ENCODE measurements at places on chromosomes 6 and 20. TPM values are rescaled to one million over a fixed set of nuclear protein-coding genes. Genes with fewer than 3 reads are reported as not detected.

DNA sequence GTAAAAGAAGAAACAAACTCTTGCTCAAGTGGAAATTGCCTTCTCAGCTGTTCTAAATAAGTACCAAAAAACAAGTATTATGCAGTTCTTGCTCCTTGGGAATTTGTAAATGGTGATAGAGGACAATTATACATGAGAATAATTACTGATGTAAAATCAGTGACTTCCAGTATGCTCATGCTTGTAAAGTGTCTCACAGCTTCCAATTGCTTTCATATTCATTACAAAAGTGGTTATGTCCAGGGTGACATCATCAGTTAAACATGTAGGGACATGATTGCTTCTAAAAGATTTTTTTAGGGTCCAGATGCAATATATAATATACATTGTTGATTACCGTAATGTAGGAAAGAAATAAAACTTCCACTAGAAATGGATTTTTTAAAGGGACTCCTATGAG lies 122.8 kb upstream of the B3GAT2 start:
- DNase-seq = no peak

Gene ANKEF1
- 4.2 TPM for total RNA-seq

- no peak for DNase-seq
These were observed 57.2 kb upstream of the SOX4 start for GRCh38 chr6:21536280-21536766.

- no peak for DNase-seq
These were observed 97.4 kb upstream of the ELOVL5 start for GRCh38 chr6:53446151-53446550.

- no peak for DNase-seq
These were observed 45.5 kb upstream of the SUPT3H start for GRCh38 chr6:45423111-45423823.

DNA sequence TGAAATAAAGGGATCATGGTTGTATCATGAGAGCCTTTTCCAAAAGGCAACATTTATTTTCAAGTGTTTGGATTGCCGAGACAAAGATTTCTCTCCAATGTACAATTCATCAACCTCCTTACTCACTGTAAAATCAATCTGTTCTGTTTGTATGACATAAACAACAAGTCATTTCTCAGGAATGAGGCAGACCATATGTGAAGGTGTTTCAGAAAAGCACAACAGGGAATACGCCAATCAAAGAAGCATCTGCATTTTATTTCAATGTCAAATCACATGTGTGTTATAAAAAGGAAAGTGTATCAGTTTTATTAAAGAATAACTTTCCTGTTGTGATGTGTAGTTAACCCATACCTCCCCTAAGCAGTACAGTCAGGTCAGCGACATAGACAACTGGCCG lies 653.7 kb downstream of the TFAP2A start:
- DNase-seq = no peak

Gene CFB
- 9.6 TPM for total RNA-seq

DNA sequence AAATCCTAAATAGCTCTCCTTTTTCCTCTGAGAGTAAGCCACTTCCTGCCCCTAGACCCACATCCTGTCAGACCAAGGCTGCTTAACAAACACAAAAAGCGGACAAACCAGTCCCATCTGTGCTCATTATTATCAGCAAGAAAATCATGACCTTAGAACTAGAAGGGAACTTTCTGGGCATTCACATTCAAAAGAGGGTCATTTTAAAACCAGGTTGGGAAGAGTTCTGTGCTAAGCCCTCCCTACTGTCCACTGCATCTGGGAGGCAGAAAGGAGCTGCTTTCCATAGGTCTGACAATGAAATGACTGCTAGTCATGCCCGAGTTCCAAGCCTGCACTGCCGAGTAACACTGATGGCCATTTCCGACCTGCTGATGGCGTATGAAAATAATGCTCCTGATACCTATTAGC lies 15.4 kb downstream of the EZR start:
- no peak for DNase-seq

DNA sequence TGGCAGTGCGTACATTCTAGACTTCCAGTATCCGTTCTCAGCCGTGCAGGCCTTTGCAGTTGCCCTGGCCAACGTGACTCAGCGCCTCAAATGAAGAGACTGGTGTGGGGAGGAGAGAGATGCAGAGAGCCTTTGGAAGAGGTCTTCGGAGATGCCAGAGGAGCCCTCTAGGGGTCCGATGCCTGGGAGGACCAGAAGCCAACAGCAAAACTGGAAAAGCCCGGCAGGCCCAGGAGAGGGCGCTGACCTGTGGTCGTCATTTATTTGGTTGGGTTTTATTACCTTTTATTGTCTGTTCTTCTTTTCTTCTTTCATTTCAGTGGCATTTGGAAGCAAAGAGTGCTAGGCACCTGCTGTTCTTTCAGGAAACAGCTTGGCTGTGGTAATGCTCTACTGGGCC lies 53.3 kb upstream of the TMEM181 start:
- DNase-seq = no peak

DNA sequence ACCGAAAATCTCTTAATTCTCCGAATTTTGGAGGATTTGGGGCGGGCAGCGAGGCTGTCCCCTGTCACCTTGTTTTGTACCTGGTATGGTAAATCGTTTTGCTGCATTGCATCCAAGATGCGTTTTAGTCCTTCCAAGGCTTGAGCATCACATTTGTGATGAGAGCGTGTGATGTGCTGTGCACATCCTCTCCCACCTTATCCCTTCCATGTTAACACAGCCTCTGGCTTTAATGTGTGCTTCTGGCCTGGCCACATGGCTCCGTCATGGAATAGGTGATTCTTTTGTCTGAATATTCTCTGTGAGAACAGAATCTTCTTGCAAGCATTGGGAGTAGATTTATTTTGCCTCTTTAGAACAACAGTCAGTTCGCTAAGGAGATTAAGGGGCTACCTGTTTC lies 763 bp downstream of the TMEM14A start:
- no peak for DNase-seq

GRCh38 chr6:152155792-152156191 lies 348.3 kb downstream of the ESR1 start:
- no peak for DNase-seq

GRCh38 chr6:100230953-100231316 lies 233.8 kb downstream of the SIM1 start:
- DNase-seq = no peak

Gene CD93
- 45.4 TPM for total RNA-seq

- DNase-seq = no peak
These were observed 46.1 kb upstream of the JAG1 start for GRCh38 chr20:10719740-10720385.

GRCh38 chr6:43937236-43938177 lies 167.5 kb downstream of the VEGFA start:
- no peak for DNase-seq

DNA sequence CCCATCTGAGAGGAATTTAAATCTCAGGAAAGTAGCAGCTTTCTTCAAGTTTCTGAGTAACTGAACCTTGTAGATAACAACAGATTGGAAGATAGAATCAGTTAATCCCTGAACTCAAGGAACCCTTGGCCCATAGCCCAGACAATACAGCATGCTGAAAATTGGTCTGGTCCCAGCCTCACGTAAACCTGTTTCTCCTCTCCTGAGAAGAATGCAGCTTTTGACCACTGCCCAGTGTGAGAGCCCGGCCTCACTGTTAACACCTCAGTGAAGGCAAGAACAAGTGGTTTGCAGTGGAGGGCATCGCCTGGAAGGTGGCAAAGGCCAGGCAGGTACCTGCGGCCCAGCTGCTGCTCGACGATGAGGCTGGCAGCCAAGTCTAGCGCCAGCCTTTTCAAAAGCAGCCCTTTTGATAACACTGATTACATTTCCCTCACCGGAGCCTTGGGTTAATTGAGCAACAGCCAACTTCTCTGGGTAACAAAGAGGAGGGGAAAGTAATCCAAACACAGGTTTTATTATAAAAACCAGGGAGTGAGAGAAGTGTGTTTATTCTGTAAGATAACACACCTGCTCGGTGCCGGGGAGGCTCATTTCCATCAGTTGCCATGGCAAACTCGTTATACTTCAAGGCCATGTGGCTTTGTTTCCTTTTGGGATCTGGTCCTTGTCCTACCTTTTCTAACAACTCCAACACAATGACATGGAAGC lies 54.0 kb downstream of the TRAF3IP2 start:
- DNase-seq = no peak

DNA sequence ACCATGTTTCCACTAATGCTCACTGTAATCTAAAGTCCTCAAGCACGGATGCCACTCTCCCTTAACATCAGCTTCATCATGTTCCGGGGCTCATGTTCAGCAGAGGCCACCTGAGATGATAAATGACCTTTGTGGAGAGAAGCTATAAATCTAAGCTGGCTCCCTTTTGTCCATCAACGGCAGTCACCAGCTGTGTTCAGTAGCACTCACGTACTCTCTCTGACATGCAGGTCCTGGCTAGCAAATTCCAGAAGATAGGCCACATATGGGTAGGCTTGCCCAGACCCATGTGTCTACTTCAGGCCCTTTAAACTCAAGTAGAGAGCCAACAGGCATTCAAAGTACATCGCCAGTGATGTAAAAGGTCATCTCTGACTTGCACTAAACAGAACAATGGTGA lies 38.6 kb downstream of the MYLK4 start:
- DNase-seq = no peak

DNA sequence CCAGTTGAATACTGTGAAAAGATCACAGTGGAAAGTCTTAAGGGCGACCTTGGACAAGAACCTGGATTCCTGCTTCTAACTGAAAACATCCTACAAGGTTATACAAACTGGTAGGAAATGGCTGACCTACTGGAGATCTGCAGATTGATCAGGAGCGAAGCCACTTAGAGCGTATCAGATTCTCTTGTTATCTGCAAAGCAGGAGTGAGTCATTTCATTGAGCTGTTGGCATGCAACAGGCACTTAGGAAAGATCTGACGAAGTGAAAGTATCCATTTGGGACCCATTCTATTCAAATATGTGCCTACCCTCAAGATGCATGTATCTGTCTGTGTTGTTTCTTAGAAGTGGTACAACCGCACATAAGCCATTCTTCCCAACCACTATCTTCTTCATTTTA lies 131.2 kb upstream of the RIN2 start:
- DNase-seq = no peak

Gene DZANK1
- 2.9 TPM for total RNA-seq

GRCh38 chr6:76441875-76442274 lies 369.4 kb upstream of the IMPG1 start:
- DNase-seq = no peak

GRCh38 chr6:135675862-135676261 lies 175.6 kb upstream of the PDE7B start:
- DNase-seq = no peak

Gene ENPP5
- total RNA-seq = 2.5 TPM

Gene SLC17A1
- total RNA-seq = not detected

- DNase-seq = no peak
These were observed 517.0 kb upstream of the CITED2 start for GRCh38 chr6:139891471-139891870.

DNA sequence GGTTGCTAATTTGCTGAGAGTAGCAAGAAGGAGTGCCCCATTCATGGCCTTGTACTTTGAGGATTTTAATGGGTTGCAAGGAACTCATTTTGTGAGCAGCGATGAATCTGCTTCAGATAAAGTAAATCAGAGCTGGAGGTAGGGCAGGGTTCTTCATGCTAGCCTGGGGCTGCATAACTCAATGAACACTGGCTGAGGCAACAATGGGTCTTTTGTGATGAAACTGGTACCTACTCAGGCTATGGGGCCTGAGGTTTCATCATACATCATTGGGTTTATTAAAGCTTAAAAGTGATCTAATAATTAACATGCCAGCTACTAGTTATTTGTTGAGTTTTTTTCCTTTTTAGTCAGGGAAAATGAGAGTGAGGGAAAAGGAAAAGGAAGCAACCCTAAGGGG lies 106.9 kb downstream of the FAM50B start:
- no peak for DNase-seq

GRCh38 chr6:152173321-152173720 lies 365.8 kb downstream of the ESR1 start:
- no peak for DNase-seq

GRCh38 chr6:83429857-83430610 lies 817 bp downstream of the ME1 start:
- no peak for DNase-seq

Gene OR2B6
- not detected for total RNA-seq

DNA sequence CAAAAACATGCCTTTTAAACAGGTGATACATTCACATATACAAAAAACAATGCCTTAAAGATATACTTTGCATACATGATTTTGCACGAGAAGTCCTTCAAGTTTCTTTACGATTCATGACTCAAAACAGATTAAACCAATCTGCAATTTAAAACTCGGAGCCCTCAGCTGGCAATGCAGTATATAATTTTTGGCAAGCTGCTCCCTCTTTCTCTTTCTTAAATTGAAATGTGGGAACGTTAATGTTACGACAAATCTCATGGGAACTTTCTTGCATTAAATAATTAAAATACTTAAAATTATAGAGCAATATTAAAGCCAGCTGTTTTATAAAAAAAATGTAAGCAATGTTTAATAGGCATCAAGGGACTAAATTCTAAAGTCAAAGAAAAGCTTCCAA lies 334.6 kb downstream of the ESR1 start:
- DNase-seq = no peak

GRCh38 chr6:28811873-28812272 lies 111.9 kb downstream of the TRIM27 start:
- DNase-seq = no peak

Gene C6orf132
- total RNA-seq = 78.6 TPM

DNA sequence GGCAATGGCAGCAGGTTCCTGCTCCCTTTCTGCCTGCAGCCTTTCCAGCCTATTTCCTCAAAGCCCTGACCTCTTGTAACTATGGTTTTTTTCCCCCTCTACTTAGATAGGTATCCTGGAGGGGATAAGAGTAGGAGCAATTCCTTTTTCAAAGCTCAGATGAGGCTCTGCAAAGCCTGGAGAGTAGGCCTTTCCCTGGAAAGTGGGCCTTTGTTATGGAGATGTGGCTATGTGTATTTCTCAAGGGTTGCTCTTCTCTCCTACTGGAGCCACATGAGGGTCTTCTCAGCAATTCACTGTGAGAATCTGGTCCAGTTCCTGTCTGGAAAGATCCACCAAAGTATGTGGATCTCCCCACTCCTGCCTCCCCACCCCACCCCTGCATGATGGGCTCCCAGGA lies 96.0 kb downstream of the DTD1 start:
- DNase-seq = no peak

DNA sequence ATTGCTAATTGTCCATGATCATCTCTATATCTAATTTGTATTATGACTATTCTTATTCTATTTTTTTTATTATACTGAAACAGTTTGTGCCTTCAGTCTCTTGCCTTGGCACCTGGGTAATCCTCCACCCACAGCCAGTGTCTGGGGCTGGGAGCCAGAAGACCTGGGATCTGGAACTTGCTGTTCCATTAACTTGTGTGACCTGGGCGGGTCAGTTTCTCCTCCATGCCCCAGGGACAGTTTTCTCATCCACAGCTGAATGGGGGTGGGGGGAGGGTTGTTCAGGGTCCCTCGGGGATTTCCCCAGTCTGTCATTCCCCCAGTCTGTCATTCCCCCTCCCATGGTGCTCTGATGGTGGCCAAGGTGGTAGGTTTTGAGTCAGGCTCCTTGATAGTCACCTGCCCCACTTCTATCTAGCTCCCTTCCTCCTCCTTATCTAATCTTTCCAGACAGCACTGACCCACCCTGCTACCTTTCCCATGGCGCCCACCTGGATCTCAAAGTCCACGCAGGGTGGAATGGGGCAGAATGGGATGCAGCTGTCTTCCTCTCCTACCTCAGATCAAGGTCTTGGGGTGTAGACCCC lies 10.9 kb downstream of the ITPR3 start:
- no peak for DNase-seq

GRCh38 chr20:6828794-6829423 lies 61.4 kb downstream of the BMP2 start:
- no peak for DNase-seq

GRCh38 chr6:138692978-138693909 lies 80.3 kb upstream of the CCDC28A start:
- no peak for DNase-seq

Gene FAM83C
- 16.9 TPM for total RNA-seq

All from vagina (tissue), 2 donors.